Fibroblast of skin of left biceps (primary cell): ENCODE measurements at places on chromosomes 6 and 20.

GRCh38 chr20:50691573-50692551, 520 bp upstream of the RIPOR3 start:
- DNase-seq, result peak; percentile 46

GRCh38 chr6:128586095-128586494, 65.7 kb upstream of the PTPRK start:
- DNase-seq, result no peak

- no peak for DNase-seq
These were observed 120.5 kb upstream of the CHD6 start for GRCh38 chr20:41738604-41739206.

- DNase-seq, result no peak
These were observed 725 bp upstream of the ISM1 start for GRCh38 chr20:13220194-13220903.

- no peak for DNase-seq
These were observed 155.4 kb downstream of the BMP7 start for GRCh38 chr20:57111028-57111373.

DNA sequence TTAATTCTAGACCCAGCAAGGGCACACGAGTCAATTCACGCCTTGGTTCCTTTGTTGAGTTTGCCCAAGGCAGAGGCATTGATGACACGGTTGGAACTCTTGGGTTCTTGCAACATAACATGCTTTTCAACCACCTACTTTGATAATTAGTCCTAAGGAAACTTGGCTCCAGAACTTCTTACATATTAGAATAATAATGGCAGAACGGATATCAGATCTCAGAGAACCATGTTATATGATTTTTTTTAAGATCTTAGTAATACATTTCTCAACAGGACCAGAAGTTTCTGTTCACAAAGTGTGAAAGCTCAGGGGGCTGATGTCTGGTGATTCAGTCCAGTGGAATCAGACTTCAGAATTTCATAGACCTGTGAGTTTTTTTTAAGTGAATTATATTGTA, 19.2 kb downstream of the SPTLC3 start:
- DNase-seq, result no peak

- DNase-seq, result no peak
These were observed 260.6 kb downstream of the TPBG start for GRCh38 chr6:82624251-82624650.

DNA sequence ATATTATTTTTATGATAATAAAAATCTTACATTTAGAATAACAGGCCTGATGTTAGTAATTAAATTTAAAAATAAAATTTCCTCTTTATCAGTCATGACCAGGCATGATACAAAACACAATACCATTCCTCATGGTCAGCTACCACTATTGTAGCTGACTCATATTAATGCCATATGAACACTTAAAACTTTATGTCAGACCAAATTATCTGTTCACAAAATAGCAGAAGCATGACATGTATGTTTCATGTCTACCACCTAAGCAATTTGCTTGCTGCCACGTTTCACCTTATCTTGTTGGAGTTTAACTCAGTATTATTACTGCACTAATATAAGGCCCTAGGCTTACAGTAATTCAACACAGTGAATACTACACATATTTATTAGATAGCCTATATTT, 65.7 kb downstream of the HTR1B start:
- DNase-seq, result no peak

- DNase-seq, result no peak
These were observed 106.9 kb downstream of the TBX18 start for GRCh38 chr6:84657486-84657885.

DNA sequence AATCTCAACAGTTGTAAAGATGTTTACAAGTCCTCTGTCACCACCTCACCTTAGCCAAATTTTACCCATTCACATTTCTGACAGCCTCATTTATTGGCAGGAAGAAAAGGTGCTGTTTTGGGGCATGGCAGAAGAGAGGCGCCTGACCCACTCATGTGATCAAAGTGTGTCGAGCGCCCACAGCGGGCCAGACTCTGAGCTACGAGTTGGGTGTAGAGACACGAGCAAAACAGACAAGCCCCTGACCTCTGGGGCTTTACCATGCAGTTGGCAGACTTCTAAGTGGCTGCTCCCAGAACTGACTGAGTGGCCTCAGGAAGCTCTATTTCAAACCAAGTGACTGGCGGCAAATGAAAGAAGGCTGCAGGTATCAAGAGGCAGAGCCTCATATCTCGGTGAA, 167.0 kb downstream of the SOBP start:
- no peak for DNase-seq

GRCh38 chr6:158131926-158132325, 36.1 kb downstream of the SERAC1 start:
- peak; percentile 6 for DNase-seq

DNA sequence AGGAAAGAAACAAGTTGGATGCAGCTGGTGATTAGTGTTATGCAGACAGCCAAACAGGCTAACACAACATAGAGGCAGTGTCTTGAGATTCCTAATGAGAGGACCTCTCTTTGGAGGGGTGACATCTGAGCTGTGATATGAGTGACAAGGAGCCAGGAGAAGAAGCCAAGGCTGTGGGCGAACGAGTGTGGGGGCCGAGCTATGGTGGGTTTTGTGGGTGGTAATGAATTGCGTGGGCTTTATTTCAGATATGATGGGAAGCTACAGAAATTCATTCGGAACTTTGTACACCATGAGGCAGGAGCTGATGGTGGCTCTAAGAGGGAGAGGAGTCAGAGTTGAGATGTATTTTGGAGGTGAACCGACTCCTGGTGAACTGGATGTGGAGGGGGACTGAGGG, 250.8 kb upstream of the RNF24 start:
- no peak for DNase-seq

GRCh38 chr20:2918096-2919049, 45.1 kb downstream of the PTPRA start:
- DNase-seq, result no peak

- no peak for DNase-seq
These were observed 1.9 kb upstream of the GJB7 start for GRCh38 chr6:87330961-87331360.

- no peak for DNase-seq
These were observed 20.6 kb downstream of the SLC2A12 start for GRCh38 chr6:134031696-134032255.

- DNase-seq, result no peak
These were observed 109.3 kb downstream of the GPX5 start for GRCh38 chr6:28634761-28635546.

DNA sequence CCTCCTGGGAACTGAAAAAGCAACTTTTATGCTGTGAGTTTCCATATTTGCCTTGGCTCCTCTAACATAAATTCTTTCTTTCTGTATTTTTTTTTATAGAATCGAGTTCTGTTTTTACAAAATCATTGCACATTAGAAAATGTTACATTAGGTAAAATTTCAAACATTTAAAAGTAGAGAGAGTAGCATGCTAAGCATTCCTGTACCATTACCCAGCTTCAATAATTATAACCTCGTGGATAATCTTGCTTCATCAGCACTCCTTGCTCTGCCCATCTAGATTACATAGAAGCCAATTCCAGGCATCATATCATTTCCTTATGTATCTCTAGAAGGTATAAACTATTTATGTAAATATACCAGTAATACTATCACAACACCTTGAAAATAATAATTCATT, 15.4 kb upstream of the FBXO30 start:
- no peak for DNase-seq

DNA sequence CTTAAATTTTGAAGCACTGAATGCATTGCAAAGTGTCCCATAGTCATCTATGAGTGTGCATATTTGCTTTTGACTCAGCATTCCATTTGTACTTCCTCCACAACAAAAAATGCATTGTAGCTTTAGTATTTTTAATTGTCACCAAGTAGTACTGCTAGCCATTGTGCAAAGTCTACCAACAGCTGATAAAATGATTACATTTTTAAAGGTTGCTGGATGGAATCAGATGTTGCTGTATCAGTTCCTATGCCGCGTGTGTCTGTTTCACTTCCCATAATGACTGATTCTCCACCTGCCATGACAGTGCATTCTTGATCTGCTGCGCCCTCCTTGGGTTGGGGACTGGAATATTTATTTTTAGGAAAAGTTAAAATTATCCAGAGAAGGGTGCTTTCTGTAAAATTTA, 41.2 kb downstream of the SLX4IP start:
- DNase-seq, result no peak

DNA sequence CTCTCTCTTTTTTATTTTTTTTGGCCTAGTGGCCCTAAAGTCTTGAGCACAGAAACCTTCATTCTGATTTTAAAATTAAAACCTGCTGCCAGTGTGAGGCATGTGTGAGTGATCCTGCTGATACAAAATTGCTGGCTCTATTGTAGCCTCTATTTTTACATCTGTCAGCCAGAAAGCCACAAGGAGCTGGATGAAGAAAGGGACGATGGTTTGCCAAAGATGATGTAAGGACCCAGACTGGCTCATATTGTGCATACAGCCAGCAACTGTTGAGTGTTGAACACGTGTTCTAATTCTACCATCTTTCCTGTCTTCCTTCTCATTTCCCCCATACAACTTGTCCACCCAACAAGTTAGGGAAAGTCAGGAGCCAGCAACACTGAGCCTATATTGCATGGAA, 40.8 kb upstream of the ATXN1 start:
- peak; percentile 92 for DNase-seq

DNA sequence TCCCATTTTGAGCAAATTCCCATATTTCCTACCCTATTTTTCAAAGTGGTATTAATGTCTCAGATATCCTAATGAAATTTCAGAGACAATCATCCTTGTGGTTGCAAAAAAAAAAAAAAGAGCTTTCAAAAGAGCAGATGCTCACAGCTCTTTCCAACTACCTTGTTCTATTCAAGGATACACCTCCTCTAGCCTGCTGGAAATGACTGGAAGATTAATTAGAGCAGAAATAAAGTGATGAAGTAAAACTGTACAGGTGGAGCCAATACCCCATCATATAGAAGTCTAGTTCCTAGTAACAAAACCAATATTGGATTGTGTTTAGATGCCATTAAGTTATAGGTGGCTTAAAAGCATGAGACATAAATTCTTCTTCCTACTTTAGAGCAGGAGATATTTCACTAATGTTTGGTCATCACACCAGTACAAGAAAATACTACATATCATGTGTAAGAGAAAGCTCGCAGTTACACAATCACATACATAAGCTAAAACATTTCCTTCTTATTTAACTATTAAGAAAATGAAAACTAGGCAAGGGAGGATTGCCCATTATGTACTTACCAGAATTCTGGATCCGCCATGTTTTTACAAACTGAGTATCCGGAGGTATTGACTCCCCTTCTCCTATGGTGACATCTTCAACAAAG, 42.4 kb downstream of the ILRUN start:
- DNase-seq, result no peak

DNA sequence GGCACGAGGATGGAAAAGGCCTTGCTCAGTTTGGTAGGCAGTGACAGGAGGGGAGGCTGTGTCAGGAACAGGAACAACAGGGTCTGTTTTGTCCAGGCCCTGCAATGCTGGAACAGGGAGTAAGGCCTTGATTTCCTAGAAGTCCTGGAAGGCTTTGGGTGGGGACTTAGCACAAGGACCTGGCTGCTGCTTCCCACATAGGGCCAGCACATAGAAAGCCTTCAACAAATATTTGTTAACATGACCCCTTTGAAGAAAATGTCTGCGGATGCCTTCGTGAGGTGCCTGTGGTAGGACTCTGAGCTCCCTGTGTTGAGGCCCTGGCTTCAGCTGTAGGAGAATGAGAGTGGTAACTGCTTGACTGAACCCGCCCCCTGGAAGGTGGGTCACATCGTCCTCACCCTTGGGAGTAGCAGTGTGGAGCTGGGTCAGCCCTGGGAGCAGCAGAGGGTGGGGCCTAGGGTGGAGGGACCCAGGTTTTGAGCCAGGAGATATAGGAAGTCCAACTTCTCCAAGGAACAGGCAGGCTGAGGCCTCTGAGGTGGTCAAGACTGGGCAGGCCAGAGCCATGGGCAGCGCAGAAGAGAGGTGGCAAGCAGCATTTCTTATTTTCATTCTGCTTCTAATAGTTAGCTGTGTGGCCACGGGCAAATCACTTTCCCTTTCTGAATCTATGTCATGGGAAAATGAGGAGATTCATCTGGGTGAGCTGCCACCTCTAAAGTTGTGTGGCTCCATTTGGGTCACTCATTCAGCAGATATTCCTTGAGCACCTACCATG, 50.0 kb downstream of the CNBD2 start:
- DNase-seq, result no peak

- no peak for DNase-seq
These were observed 510.5 kb downstream of the HACE1 start for GRCh38 chr6:104349191-104349590.

- DNase-seq, result no peak
These were observed 83.9 kb upstream of the LGSN start for GRCh38 chr6:63403725-63404124.

DNA sequence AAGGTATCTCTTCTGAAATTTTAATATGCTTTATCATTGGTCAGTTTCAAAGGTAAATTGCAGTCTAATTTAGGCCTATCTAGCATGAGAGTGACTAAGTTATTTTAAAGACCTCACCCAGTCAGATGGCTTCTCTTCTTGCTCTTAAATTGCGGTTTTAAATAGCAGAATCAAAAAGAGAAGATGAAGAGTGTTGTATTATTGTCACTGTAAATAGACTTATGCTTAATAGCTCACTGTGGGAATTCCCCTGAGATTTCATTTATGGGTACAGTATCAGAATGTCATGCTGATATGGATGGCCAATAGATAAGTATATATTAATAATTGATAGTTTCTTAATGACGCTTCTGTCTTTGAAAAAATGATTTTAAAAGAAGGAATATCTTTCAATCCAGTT, 35.7 kb downstream of the AIG1 start:
- no peak for DNase-seq

DNA sequence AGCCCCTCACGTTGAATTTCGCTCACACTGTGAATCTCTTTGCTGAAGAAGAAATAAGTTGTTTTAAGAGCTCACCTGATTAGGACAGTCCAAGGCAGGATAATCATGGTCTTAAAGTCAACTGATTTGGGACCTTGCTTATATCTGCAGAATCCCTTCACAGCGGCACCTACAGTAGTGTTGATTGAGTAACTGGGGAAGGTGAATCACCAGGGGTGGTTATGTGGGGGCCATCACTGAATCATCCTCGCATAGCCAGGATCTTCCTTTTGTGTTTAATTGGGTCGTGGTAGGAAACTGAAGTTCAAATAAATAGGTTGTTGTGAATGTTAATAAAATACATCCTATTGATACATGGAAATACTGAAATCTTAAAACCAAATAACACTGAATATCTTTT, 20.2 kb upstream of the MICA start:
- DNase-seq, result no peak

DNA sequence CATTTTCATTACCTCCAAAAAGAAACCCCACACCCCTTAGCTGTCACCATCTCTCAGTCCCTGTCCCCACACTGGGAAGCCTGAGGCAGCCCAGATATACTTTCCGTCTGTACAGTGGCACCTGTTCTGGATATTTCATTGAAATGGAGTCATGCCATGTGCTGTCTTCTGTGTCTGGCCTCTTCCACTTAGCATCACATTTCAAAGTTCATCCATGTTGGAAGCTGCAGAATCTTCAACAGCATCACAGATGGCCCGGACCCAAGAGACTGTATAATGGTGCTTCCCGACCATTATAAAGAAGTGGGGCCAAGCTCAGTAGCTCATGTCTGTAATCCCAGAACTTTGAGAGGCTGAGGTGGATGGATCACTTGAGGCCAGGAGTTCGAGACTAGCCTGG, 58.4 kb downstream of the DLGAP4 start:
- no peak for DNase-seq

- DNase-seq, result no peak
These were observed 136.9 kb downstream of the PREX1 start for GRCh38 chr20:48690888-48691287.
